CD8-positive, alpha-beta T cell (primary cell): ENCODE measurements at places on chromosomes 2 and 18. TPM values are rescaled to one million over a fixed set of nuclear protein-coding genes. Genes with fewer than 3 reads are reported as not detected.

DNA sequence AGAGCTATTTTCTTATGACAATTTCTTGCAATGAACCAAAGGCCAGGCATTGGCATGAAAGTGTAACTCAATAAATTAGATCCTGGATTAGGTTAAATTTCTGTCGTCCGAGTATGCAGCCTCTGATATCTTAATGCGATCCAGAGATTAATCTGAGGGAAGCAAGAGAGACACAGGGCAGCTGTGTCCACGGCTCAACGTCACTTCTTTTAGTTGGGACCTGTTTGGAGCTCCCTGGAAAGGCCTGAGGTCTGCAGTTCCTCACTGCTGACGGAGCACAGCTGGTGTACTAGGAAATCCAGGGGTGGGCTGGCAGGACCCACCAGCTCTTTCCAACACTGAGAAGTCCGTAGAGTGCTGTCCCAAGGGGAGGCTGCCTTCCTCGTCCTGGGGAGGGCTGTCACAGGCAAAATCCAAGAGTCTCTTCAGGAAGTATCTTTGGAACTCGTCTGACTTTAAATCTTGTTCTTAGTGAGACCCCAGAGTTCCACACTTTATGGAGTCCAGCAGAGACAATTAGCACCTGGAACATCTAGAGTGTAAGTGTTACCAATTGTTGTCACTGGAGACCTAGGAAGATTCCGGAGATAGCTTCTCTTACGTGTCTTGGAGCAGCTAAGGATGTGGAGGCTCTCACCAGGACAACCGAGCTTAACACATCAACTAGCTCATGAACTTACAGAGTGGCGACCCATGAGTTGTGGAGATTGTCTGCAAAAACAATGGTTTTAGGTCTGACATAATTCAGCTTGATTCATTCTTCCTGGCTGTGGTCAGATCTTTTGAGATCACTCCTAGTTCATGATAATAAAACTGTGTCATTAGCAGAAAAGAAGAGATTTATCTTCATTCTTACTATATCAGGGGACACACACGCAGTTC lies 173.7 kb downstream of the ACKR3 start:
- no peak for DNase-seq

The SCYGR4 gene
- not detected for total RNA-seq

DNA sequence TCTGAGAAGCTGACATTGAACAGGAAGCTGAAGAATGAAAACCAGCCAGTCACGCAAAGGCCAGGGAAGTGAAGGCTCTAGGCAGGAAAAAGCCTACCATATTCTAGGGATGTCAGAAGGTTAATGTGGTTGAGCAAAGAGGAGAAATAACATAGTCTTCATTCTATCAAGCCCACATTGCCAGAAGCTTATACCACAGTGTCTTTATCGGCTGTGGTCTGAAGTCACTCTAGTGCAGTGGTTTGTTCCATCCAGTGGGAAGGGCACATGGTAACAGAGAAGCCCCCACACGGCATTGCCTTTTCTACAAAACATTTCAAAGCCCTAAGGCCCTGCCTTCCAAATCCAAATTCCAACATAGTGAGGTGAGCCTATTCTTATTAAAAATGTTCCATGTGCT lies 311.3 kb downstream of the TNS1 start:
- DNase-seq = no peak

- no peak for DNase-seq
These were observed 43.4 kb downstream of the MEIS1 start for GRCh38 chr2:66478299-66478698.

GRCh38 chr2:231810905-231811304 lies 24.7 kb downstream of the COPS7B start:
- DNase-seq = no peak
